ENCODE measurements at places on chromosomes 6 and 20. TPM values are rescaled to one million over a fixed set of nuclear protein-coding genes. Genes with fewer than 3 reads are reported as not detected.

DNA sequence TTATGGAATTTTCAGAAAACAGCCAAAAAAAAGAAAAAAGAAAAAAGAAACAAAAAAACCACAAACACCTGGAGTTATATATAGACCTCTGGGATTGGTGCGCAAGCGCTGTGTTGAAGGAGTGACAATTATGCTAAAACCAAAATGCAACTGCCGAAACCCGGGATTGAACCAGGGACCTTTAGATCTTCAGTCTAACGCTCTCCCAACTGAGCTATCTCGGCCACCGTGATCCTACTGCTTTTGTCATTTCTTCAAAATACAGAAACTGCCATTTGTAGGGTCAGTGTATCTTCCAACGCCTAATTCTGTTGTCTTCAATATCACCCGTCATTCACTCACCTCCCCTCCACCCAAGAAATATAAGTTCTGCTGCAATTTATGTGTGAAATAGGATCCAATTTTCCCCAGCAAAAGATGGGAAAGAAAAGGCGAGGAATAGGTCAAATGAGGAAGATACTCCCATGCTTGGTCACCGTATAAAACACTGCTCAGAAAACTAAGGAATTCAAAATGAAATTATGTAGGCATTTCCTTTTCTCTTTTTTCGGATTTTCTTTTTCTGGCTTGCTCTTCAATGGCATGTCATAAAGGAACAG lies 116.0 kb downstream of the TRIM27 start:
- no peaks in the 10 kb centered on the region for H3K36me3 ChIP-seq
- no peak overlapping the region for H3K27ac ChIP-seq
- H3K4me3 ChIP-seq, result no peak overlapping the region
- DNase-seq, result no peak
- peaks cover 17% of the 10 kb centered on the region for H3K4me1 ChIP-seq

GRCh38 chr20:4873396-4873795 lies 127.9 kb downstream of the SLC23A2 start:
- no peaks in the 10 kb centered on the region for H3K36me3 ChIP-seq
- no peaks in the 10 kb centered on the region for H3K27me3 ChIP-seq
- H3K4me3 ChIP-seq, result no peak overlapping the region
- H3K27ac ChIP-seq, result no peak overlapping the region

DNA sequence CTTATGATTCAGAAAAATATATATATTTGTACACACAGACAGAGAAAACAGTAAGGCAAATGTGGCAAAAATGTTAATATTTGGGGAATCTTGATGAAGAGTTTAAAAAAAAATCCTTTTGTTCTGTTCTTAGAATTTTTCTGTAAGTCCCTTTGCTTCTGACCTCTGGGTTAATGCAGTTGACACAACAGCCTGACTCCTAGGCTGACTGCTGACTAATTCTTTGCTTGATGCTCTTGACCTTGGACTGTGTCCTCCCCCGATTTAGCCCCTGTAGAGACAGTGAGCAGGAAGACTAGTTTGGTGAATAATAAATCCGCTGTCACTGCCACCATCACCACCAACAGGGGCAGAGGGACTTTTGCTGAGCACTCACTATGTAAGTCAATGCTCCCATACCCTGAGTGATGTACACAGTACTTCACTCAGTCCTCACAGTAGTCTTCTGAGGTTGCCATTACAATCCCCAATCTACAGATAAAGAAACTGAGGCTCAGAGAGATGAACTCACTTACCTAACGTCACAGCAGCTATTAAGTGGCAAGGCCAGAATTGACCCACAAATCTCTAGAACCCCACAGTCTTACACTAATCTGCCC lies 71.7 kb downstream of the SNX5 start:
- H3K36me3 ChIP-seq, result no peaks in the 10 kb centered on the region
- no peaks in the 10 kb centered on the region for H3K4me1 ChIP-seq
- no peak for DNase-seq
- no peak overlapping the region for H3K4me3 ChIP-seq
- H3K27ac ChIP-seq, result peak overlapping the region; percentile 75
- no peaks in the 10 kb centered on the region for H3K27me3 ChIP-seq

DNA sequence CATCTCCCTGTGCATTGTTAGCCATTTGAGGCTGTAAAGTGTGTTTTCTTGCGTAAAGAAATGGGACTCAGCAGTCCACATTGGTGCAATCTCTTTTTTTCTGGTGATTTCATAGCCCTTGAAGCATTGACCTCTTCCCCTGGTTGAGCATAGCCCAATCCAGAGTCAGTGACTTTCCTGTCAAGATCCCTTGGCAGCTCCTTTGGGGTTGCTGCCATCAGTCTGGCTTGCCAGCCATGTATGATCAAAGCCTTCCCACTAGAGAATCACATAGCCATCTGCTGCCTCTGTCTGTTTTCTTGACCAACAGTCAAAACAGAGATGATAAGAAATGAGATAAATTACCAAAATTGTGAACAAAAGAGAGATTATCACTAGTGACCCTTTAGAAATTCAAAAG lies 19.6 kb downstream of the HLA-A start:
- no peak for DNase-seq
- peaks cover 31% of the 10 kb centered on the region for H3K4me1 ChIP-seq
- no peak overlapping the region for H3K27ac ChIP-seq
- no peak overlapping the region for H3K4me3 ChIP-seq
- H3K36me3 ChIP-seq, result no peaks in the 10 kb centered on the region
- no peaks in the 10 kb centered on the region for H3K27me3 ChIP-seq

GRCh38 chr6:137874204-137875057 lies 7.4 kb downstream of the TNFAIP3 start:
- DNase-seq, result no peak
- H3K27ac ChIP-seq, result peak overlapping the region; percentile 63
- H3K4me3 ChIP-seq, result no peak overlapping the region
- H3K4me1 ChIP-seq, result no peaks in the 10 kb centered on the region
- H3K27me3 ChIP-seq, result no peaks in the 10 kb centered on the region
- peaks cover 27% of the 10 kb centered on the region for H3K36me3 ChIP-seq

Gene TBX18
- total RNA-seq, result 30.2 TPM

Gene OSER1
- total RNA-seq, result 31.2 TPM

Gene TPX2
- 0.22 TPM for total RNA-seq
